Activated naive CD8-positive, alpha-beta T cell treated with anti-CD3 and anti-CD28 coated beads, Interleukin-2, amount 10 ng/mL, durations not matched to agents 7 days and 5 days (primary cell): ENCODE measurements at places on chromosomes 13 and 19. TPM values are rescaled to one million over a fixed set of nuclear protein-coding genes. Genes with fewer than 3 reads are reported as not detected.

Gene CCL25
- 15.9 TPM for total RNA-seq

Gene CCDC8
- not detected for total RNA-seq

DNA sequence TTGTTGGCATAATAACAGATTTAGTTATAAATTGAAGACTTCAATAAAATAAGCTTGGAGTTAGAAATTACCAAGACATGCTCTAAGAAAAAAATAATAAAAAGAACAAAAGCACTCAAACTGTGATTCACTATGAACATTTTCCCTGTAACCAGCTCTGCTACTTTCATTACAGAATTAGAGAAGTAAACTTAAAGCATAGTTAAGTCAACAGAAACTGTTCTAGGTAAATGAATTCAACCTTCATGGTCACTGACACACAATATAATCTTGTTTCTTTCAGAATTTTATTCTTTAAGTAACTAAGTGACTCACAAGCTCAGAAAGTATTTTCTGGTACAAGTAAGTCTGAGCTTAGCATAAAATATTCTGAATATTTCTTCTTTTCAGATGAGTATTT lies 136.3 kb downstream of the KLF5 start:
- H3K27ac ChIP-seq, result no peak overlapping the region
- no peaks in the 10 kb centered on the region for H3K36me3 ChIP-seq
- DNase-seq, result no peak
- H3K4me3 ChIP-seq, result no peak overlapping the region

GRCh38 chr13:26310470-26310869 lies 56.5 kb downstream of the CDK8 start:
- H3K36me3 ChIP-seq, result peaks cover 5% of the 10 kb centered on the region
- H3K27me3 ChIP-seq, result no peaks in the 10 kb centered on the region
- DNase-seq, result no peak
- H3K4me1 ChIP-seq, result peaks cover 7% of the 10 kb centered on the region

- no peak overlapping the region for H3K27ac ChIP-seq
- no peaks in the 10 kb centered on the region for H3K4me1 ChIP-seq
- no peak for DNase-seq
- no peaks in the 10 kb centered on the region for H3K27me3 ChIP-seq
- no peak overlapping the region for H3K4me3 ChIP-seq
These were observed 34.4 kb upstream of the ZNF562 start for GRCh38 chr19:9709305-9709704.

- no peaks in the 10 kb centered on the region for H3K36me3 ChIP-seq
- H3K27me3 ChIP-seq, result no peaks in the 10 kb centered on the region
- DNase-seq, result no peak
- no peaks in the 10 kb centered on the region for H3K4me1 ChIP-seq
These were observed 170.1 kb upstream of the ZNF536 start for GRCh38 chr19:30202060-30202600.

- H3K36me3 ChIP-seq, result no peaks in the 10 kb centered on the region
- DNase-seq, result no peak
- H3K27me3 ChIP-seq, result no peaks in the 10 kb centered on the region
- no peak overlapping the region for H3K4me3 ChIP-seq
- H3K4me1 ChIP-seq, result no peaks in the 10 kb centered on the region
These were observed 9.5 kb upstream of the URAD start for GRCh38 chr13:27997904-27998522.
